ENCODE measurements at places on chromosomes 11 and 22. TPM values are rescaled to one million over a fixed set of nuclear protein-coding genes. Genes with fewer than 3 reads are reported as not detected.

DNA sequence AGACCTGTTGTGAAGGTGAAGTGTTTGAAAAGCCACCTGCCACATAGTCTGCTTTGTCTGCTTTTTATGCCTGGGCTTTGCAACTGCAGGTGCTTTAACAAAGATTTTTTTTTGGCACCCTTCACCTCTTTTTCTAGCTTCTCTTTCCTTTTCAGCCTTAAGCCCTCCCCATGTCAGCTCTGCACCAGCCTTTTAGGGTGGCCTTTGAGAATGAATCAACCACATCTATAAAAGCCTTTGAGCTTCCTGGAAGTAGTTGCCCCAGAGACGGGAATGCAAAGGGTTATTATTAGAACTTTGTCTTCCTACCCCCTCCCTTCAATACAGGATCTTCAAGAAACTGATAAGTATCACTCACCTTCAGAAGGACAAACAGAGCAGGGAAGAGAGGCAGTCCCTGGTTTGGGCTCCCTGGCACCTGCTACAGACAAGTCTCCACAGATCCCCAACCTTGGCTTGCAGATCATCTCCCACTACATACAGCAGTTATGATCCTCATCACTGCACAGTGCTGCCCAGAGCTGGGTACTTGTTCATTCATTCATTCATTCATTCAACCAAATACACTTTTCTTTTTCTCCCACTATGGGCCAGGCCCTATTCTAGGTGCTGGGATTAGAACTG lies 8.0 kb downstream of the PVALB start:
- no peak overlapping the region for H3K4me3 ChIP-seq
- H3K27ac ChIP-seq, result no peak overlapping the region
- H3K36me3 ChIP-seq, result no peaks in the 10 kb centered on the region

DNA sequence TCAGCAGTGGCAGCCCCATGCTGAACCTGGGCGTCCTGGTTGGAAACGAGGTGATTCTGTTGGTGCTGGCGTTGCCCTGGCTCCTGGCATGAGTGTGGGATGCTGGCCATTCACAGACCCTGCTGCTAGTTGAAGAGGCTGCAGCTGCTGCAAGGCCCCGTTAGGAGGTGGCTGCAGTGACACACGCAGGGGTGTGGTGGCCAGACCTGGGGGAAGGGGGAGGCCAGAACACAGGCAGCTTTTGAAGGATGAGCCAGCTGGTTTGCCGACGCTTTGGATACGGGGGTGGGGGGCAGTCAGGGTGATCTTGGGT lies 77.2 kb downstream of the MORC2 start:
- no peak overlapping the region for H3K4me3 ChIP-seq
- DNase-seq, result no peak
- no peaks in the 10 kb centered on the region for H3K36me3 ChIP-seq

- H3K4me1 ChIP-seq, result no peaks in the 10 kb centered on the region
- H3K36me3 ChIP-seq, result no peaks in the 10 kb centered on the region
- H3K4me3 ChIP-seq, result no peak overlapping the region
- no peak for DNase-seq
Measured at GRCh38 chr22:27088026-27088425, 430.6 kb downstream of the MIAT start.

- DNase-seq, result no peak
- H3K27ac ChIP-seq, result no peak overlapping the region
- H3K36me3 ChIP-seq, result no peaks in the 10 kb centered on the region
- H3K4me3 ChIP-seq, result no peak overlapping the region
- no peaks in the 10 kb centered on the region for H3K27me3 ChIP-seq
Measured at GRCh38 chr11:20010851-20011225, 149.4 kb downstream of the DBX1 start.

DNA sequence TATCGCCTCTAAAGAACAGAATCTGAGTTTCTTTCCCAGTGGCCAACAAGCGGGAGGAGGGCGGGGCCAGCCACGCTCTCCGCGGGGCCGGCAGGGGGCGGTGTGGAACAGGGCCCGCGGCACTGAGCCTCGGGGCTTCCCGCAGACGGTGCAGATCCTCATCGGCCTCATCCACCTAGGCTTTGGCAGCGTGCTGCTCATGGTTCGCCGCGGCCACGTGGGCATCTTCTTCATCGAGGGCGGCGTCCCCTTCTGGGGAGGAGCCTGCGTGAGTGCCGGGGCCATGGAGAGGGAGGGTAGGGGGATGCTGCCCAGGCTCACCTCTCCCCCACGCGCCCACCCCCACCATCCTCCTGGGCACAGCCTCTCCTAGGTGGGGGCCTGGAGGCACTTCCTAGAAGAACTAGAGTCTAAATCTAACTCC lies 10.7 kb downstream of the MS4A15 start:
- H3K4me3 ChIP-seq, result no peak overlapping the region
- H3K27me3 ChIP-seq, result no peaks in the 10 kb centered on the region
- H3K36me3 ChIP-seq, result no peaks in the 10 kb centered on the region
- no peak overlapping the region for H3K27ac ChIP-seq

ELF5 gene
- total RNA-seq, result 0.26 TPM

MS4A6A gene
- total RNA-seq, result 87.7 TPM

ANGPTL5 gene
- 0.29 TPM for total RNA-seq

LINC01488 gene
- not detected for total RNA-seq

All from esophagus squamous epithelium (tissue), 5 donors.